ENCODE measurements at places on chromosomes 16 and 17.

DNA sequence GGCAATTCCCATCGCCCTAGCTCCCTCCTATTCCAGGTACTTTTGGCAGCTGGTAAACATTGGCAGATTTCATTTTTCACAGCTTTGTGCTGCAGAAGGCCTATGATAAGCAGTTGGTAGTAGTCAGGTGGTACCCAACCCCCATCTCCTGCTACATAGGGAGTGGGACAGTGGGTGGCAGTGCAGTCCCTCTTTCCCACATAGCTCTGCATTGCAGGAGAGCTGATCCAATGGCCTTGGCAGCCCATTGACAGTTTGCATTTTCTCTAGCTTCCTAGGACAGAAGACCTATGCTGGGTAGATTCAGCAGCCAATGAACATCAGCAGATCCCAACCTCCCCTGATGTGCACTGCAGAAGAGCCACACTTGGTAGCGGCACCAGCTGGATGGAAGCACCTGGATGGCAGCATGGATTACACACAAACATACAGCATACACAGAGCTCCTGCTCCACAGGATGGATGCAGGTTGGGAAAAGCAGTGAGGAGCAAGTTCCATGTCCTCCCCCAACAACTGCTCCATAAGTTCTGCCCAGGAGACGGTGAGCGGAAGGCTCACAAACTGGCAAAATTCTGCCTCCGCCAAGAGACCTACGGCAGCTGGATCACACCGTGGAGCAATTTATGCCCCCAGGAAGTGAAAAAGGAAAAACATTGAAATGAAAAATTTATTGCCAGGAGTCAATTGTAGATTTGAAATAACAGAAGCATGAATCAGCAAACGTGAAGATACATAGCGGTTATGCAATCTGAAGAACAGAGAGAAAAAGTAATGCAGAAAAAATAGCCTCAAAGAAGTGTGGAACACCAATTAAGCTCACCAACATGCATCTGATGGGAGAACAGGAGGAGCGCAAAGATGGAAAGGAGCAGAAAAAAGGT, 95.7 kb downstream of the CACNG1 start:
- DNase-seq: no peak

- no peak for DNase-seq
Measured at GRCh38 chr16:82093666-82094300, 58.7 kb downstream of the HSD17B2 start.

- DNase-seq: no peak
Measured at GRCh38 chr16:84686707-84687298, 13.0 kb upstream of the USP10 start.

DNA sequence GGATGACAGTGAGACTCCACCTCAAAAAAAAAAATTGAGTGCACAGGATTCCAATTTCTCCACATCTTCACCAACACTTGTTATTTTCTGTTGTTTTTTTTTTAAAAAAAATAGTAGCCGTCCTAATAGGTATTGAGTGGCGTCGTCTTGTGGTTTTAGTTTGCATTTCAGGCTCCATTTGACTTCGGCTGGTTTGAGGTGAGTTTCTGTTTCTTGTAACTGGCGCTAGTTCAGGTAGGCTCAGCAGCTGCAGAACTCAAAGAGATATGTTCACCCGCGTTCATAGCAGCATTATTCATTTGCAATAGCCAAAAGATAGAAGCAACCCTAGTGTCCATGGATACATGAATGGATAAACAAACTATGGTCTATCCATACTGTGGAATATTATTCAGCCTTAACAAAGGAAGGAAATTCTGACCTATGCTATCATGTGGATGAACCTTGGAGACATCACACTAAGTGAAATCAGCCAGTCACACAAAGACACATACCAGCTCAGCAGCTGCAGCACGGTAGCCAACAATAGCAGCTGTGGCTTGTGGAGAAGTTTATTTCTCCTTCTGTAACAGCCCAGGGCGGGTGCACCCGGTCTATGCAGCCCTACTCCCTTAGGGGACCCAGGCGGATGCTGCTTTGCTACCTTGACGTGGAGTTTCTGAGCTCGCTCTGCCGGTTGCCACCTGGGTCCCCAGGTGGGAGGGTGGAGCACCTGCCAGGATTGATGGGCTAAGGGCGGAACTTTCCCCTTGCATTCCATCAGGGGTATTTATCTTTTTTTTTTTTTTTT, 44.9 kb downstream of the TMEM235 start:
- no peak for DNase-seq

- DNase-seq: no peak
Measured at GRCh38 chr17:36193216-36193775, 3.3 kb downstream of the CCL3L1 start.

DNA sequence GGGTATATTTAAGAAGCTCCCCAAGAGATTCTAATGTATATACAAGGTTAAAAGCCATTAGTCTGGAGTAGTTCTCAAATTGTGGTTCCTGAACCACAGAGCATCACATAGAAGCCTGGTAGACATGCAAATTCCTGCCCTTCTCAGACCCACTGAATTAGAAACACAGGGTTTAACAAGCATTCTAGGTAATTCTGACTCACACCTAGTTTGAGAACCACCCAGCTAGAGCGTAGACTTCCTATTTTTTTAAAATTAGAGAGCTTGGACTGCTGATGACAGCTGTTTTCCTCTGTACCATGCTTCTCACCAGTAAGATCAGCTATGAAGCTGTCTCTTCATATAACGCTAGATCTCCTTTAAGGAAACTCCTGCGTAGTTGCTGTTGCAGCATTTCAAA, 50.6 kb downstream of the HS3ST3B1 start:
- peak; percentile 38 for DNase-seq

- DNase-seq: no peak
Measured at GRCh38 chr17:78131172-78132083, 857 bp downstream of the TMC8 start.

DNA sequence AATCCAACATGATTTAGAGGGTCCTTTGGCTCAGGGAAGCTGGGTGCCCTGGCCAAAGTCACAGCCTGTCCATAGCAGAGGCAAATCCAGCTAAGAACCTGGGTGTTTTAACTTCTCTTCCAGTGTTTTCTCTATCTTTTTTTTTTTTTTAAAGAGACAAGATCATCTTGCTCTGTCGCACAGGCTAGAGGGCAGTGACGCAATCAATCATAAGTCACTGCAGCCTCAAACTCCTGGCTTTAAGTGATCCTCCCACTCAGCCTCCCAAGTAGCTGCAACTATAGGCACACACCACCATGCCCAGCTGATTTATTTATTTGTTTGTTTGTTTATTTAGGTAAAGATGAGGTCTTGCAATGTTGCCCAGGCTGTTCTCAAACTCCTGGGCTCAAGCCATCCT, 14.8 kb upstream of the GRIN2A start:
- DNase-seq: no peak

- DNase-seq: no peak
Measured at GRCh38 chr17:34434052-34434451, 71.0 kb upstream of the CCL1 start.

- peak; percentile 60 for DNase-seq
Measured at GRCh38 chr17:30021708-30022317, 80.4 kb downstream of the EFCAB5 start.

- no peak for DNase-seq
Measured at GRCh38 chr16:55501549-55502322, 7.1 kb upstream of the LPCAT2 start.

DNA sequence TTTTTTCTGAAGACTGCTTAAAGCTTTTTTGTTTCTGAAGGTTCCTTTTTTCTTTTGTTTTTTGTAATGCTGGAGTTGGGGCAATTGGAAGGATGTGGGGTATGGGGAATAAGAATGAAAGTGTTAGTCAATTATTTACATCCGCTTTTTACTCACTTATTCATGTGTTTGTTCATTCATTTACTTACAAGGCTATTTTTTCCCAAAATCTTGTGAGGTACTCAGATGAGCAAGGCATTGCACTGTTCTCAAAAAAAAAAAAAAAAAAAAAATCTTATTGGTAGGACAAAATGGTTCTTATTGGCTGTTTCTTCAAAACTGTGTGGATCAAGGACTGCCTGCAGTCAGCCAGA, 55.7 kb downstream of the PLD6 start:
- DNase-seq: no peak

GRCh38 chr16:83870830-83871229, 28.1 kb upstream of the MLYCD start:
- no peak for DNase-seq

GRCh38 chr17:9522074-9522473, 53.5 kb downstream of the STX8 start:
- DNase-seq: peak; percentile 39

- no peak for DNase-seq
Measured at GRCh38 chr17:9120471-9120870, 99.2 kb downstream of the NTN1 start.

DNA sequence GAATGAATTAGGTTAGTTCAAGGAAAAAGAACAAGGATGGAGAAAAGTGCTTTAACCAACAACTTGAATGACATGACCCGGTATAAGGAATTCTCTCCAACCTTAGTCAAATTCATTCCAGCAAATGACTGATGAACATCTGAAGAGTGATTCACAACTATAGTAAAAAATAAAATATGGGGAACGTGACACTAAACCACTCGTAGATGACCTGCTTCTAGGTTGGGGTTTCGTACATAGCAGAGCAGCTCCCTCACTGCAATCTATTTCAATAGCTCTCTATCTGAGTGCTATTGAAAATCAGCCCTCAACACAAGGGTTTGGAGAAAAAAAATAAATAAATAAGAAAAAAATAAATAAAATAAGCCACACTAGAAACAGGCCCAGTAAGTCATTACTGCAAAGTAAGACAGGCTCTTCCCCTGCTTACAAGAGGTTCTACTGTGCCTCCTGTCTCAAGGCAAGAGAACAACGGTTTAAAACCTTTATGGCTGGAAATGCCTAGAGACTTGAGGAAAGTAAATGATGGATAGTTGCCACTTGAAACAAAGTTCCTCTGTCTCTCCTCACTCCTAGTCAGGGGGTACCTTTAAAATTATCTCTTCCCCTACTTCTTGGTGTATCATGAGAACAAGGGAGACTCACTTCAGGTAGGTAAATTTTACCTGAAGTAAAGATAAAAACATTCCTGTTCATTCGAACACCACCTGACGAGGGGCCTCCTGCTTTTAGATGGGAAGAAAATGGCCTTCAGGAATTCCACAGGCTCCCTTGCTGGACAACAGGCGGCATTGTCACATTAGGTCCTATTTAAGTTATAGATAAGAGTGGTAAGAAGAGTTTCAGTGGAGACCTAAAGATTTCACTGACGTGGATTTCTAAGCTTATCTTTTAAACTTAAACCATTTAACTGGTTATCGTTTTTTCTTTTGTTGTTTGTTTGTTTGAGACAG, 20.5 kb downstream of the COG7 start:
- no peak for DNase-seq

GRCh38 chr17:17090642-17091103, 48.4 kb downstream of the MPRIP start:
- DNase-seq: no peak

DNA sequence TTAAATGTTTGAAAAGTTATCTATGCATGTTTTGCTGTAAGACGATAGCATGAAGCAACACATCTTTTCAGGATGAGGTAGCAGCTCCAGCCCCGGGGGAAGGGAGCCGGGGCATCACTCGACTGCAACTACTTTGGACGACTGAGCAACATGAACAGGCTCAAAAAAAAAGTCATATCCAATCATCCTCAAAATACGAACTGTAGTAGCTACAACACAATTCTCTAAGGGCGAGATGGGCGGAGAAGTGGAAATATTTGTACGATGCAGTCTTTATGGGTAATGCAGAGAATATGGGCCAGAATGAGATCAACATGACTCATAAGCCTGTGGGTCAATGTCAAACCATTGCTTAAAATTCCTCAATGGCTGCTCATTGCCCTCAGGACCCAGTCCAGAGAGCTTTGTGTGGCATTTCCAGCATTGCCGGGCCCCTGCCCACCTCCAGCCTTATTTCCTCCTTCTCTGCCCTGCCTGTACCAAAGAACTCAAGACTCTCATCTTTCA, 17.7 kb upstream of the SMURF2 start:
- DNase-seq: peak; percentile 98

- DNase-seq: no peak
Measured at GRCh38 chr16:78376452-78376851, 277.0 kb downstream of the WWOX start.

DNA sequence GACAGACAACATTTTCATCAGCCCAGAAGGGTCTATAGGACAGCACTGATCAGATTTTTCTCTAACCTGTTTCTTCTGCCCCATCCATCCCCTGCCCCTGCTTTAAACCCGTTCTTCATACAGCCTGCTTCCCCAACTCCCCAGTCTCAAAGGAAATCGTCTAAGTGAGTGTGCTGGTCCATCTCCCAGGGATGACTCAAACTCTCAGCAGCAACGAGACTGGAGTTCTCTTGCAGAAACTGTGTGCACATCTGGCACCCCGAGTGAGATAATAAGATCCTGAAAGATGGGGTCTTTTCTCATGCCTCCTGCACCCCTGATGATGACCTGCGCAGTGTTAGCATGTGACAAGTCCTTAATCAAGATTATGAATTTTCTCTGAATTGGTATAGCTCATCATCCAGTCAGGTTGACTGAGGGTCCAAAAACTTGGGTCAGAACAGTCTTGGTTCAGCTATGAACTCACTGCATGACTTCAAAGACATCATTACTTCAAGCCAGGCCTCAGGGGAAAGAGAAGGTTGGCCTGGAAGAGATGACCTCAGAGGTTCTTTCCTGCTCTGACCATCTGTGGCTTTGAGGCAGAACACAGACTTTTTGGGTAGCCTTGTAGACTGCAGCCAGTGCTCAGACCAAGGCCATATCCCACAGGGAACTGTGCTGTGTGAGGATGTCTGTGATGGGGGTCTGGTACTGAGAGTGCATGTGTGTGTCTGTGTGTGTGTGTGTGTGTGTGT, 117.9 kb downstream of the SPACA3 start:
- DNase-seq: no peak

- no peak for DNase-seq
Measured at GRCh38 chr16:48250520-48251278, 3.4 kb upstream of the ABCC11 start.

DNA sequence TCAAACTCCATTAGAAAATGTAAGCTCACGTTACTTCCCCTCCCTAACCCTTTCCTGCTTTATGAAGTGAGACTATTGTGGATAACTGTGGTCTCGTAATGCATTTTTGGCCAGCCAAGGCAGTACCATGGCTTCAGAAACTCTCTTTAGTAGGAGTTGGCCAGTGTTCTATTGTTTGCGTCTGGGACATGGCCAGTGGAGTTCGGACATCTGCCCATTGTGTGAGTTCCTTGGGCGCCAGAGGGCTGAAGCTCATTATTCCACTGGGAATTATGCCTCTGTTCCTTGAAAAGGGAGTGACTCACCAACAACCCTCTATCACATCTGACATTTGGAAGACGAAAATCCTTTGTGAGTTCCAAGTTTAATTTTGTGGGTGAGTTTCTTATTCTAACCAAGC, 319.5 kb upstream of the SOX9 start:
- no peak for DNase-seq

GRCh38 chr17:1712271-1712670, 2.1 kb upstream of the TLCD2 start:
- DNase-seq: no peak

- DNase-seq: no peak
Measured at GRCh38 chr17:73011016-73011486, 81.4 kb downstream of the SLC39A11 start.

- peak; percentile 72 for DNase-seq
Measured at GRCh38 chr17:57723427-57724025, 21.6 kb downstream of the CCDC182 start.
